ENCODE measurements at places on chromosomes 5 and 9.

DNA sequence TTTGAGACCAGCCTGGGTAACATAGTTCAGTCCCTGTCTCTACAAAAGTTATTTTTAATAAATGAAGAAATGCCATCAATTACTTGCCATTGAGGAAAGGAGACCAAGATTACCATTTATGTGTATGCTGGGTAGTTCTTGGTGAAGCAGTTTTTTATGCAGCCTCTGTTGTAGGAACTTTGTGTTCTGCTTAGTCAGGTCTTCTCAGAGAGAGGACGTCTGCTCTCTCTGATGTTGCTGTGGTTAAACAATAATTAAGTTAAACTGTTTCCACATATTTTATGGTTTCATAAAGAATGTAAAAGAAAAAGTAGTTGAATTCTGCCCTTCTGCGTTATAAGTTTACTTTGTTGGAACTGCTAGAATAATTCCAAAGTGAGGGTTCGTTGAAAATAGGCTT lies 210.5 kb downstream of the KDM4C start:
- peak; percentile 61 for DNase-seq

DNA sequence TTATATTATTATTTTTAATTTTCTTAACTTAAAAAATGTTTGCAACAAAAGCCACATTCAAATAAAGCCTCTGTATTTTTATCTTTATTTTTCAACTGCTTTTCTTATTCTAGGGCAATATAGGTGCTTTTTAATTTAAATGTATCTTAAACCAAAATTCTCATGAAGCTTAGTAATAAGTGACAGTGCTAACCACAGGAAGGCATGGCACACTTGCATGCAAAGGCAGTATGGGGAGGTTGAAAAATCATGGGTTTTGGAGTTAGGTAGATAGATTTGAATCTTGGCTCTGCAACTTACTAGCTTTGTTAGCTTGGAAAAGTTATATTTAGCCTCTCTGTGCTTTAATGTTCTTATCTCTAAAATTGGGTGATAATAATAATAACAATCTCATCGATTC lies 458.0 kb downstream of the DMAC1 start:
- no peak for DNase-seq

- no peak for DNase-seq
Observed at GRCh38 chr5:148569948-148570347, 84.4 kb downstream of the HTR4 start.

GRCh38 chr5:127088251-127088650 lies 14.9 kb upstream of the C5orf63 start:
- DNase-seq = peak; percentile 98

GRCh38 chr5:32071351-32071944 lies 102.7 kb downstream of the GOLPH3 start:
- no peak for DNase-seq

DNA sequence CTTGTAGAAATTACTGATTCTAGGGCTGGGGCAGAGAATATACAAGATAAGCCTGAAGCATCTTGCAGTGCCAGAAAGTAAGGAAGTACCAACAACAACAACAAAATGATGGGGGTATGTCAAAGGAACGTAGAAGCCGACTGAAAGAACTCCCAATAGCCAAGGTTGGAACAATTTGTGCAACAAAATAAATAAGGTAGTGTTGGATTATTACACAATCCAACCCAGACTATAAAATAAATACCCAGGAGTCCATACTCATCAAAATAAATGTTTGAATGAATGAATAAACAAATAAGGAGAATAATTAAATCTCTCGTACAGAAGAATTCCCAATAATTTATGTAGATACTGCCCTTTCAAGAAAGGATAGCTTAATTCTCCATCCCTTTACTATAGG lies 31.1 kb upstream of the GNAQ start:
- DNase-seq = no peak

GRCh38 chr9:69035438-69036308 lies at the start of gene FXN:
FXN (plus strand) TSS chr9:69035752; CDS start chr9:69035783, 31 bp downstream.
- DNase-seq = peak; percentile 75

- no peak for DNase-seq
Observed at GRCh38 chr5:83035373-83036100, 41.7 kb downstream of the TMEM167A start.

DNA sequence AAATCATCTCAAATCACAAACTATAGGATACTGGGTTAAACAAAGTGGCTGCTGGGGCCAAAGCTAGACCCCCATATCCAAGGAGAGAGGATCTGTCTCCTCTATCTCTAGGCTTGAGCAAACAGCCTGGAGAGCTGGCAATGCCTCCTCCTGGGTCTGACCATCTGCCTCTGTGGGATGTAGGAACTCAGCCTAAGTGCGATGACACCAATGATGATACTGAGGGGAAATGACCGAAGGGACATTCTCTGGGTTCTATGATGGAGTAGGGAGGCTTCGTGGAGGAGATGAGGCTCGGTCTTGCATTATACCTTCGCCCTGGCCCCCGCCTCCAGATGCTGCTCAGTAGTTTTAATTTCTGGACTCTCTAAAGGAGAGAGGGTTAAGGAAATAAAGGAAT lies 9.3 kb upstream of the SPATA24 start:
- no peak for DNase-seq

All from fibroblast of upper back skin (primary cell).